RCC 7860 (cell line): ENCODE measurements at places on chromosomes 3 and 15.

DNA sequence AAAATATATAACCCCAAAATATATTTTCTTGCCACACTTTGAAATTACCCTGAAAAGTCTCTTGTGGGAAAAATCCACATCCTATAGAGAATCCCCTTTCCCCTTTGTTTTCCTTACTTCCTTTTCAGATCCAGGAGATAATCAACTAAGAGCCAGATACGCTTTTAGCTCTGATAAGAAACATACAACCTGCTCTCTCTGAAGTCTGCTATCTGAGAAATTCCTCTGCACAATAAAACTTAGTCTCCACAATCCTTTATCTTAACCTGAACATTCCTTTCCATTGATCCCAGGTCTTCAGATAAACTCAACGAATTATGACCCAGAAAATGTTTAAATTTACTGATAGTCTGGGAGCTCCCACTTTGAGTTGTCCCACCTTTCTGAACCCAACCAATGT lies 233.4 kb upstream of the SETMAR start:
- no peak for DNase-seq

GRCh38 chr3:132203889-132204596 lies 113.2 kb upstream of the ACP3 start:
- DNase-seq: no peak

GRCh38 chr3:149553781-149554451 lies 79.4 kb downstream of the TM4SF4 start:
- DNase-seq: no peak

DNA sequence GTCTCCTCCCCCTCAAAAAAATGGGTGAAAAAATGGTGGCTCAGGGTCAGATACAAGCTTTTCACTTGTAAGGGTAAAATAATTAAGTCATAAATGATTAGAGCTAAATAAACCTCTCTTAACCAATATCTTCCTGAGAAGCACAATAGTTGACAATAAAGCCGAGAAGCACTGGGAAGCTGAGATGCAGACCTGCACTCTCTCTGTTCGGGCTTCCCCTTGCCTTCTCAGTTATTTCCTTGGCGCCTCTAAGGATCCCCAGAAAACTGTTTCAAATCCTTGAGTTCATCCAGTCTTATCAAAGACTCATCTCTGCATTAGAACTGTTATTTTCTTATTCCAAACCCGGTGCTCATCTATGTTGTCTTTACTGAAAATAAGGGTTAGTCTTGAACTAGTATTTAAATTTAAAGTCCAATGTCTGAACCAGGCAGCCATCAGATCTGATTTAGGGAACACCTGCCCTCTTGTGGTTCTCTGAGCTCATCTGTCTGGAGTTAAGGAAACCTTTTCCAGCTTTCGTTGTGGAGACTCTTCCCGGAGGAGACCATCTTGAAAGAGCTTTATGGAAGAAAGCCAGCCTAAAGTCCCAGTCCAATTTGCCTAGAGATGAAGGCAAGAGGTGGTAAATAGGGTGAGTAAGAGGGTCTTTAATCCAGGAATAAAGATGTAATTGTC lies 256.4 kb upstream of the MCTP2 start:
- DNase-seq: no peak

GRCh38 chr15:99504823-99505551 lies 60.8 kb upstream of the MEF2A start:
- no peak for DNase-seq

DNA sequence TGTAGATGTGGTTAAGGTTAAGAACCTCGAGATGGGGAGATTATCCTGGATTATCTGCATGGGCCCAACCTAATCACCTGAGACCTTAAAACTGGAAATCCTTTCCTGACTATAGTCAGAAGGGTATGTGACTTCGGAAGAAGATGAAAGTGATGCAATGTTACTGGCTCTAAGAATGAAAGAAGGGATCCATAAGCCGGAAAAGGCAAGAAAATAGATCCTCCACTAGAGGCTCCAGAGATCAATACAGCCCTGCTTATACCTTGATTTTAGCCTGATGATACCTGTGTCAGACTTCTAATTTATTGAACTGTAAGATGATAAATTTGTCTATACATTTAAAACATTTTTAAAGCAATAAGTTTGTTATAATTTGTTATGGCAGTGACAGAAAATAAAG lies 21.5 kb upstream of the GASK1A start:
- DNase-seq: no peak

GRCh38 chr3:123423031-123423430 lies 25.9 kb downstream of the ADCY5 start:
- DNase-seq: no peak
